Endothelial cell of coronary artery (primary cell): ENCODE measurements at places on chromosomes 6 and 20. TPM values are rescaled to one million over a fixed set of nuclear protein-coding genes. Genes with fewer than 3 reads are reported as not detected.

Gene FAM83B
- total RNA-seq = under 0.01 TPM in 1 of 2 replicates, not detected in the other

Gene SLC35D3
- total RNA-seq = not detected in 2 replicates

Gene SLC32A1
- not detected in 2 replicates for total RNA-seq

Gene SLC22A16
- total RNA-seq = not detected in 2 replicates

Gene COL9A3
- 0.19 and 0.27 TPM in 2 replicates for total RNA-seq
